ENCODE measurements at places on chromosomes 5 and 9.
A peak's percentile ranks its signal among the peaks of the same experiment; 100 is the strongest.

GRCh38 chr9:1300941-1301340, 250.8 kb downstream of the DMRT2 start:
- DNase-seq, result no peak

- DNase-seq, result no peak
These were observed 571.9 kb upstream of the FTMT start for GRCh38 chr5:121279801-121280200.

GRCh38 chr5:60395712-60396329, 304.1 kb downstream of the DEPDC1B start:
- no peak for DNase-seq

DNA sequence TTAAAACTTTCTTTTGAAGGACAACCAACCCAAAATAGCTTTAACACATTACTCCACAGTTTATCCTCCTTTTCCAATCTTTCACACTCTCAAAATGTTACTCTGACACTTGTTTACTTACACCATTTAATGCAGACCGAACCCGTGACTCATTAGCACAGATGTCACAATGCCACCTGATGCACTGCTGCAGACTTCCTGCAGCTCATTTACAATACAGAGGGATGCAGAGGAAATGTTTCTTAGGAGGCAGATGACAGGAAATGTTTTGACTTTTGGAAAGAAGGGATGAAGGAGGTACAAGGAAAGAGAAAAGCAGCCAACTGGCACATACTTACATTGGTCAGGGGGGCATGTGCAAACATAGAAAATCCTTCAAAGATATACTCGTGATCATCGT, 39.0 kb downstream of the DROSHA start:
- DNase-seq, result no peak

- no peak for DNase-seq
These were observed 53.7 kb downstream of the SYK start for GRCh38 chr9:90855208-90855902.

GRCh38 chr5:78899922-78900362, 85.2 kb downstream of the ARSB start:
- DNase-seq, result no peak

GRCh38 chr5:153043886-153044285, 446.6 kb upstream of the GRIA1 start:
- DNase-seq, result no peak

- DNase-seq, result no peak
These were observed 135.1 kb upstream of the ERCC6L2 start for GRCh38 chr9:95740217-95741004.

- DNase-seq, result peak; percentile 38
These were observed at the start of gene IL6ST for GRCh38 chr5:55994495-55994997. Gene IL6ST, minus strand, starts transcription at chr5:55994963. Its CDS starts 18,685 bp downstream, at chr5:55976278.

DNA sequence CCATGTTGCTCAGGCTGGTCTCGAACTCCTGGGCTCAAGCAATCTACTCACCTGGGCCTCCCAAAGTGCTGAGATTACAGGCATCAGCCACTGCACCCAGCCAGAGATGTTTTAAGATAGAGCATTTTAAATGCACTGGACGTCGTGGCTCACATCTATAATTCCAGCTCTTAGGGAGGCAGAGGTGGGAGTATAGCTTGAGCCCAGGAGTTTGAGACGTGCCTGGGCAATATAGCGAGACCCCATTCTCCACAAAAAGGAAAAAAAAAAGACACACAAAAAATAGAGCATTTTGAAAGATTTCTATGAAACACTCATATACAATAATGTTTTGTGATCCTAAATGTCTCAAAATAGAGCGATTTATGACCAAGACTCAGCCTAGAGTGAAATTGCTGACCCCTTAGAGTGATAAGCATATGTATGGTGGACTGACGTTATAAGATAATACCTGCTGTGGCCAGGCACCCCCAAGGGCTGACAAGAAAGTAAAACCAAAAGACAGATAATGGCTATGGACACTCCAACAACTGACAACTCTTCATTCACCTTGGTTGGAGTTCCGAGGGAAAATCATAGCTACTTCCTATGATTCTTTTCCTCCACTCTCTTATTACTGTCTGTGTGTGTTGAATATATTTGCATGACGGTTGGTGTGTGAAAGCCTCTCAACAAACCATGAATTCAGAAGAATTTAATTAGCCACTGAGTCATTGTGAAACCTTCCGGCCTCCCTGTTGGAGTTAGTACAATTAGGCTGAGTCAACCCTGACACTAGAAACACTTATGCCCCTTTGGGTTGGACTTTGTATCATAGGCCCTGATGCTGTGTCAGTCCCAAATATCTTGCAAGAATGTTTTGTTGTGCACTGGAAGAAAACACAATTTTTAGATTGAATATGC, 526.5 kb upstream of the NUDT12 start:
- DNase-seq, result no peak

DNA sequence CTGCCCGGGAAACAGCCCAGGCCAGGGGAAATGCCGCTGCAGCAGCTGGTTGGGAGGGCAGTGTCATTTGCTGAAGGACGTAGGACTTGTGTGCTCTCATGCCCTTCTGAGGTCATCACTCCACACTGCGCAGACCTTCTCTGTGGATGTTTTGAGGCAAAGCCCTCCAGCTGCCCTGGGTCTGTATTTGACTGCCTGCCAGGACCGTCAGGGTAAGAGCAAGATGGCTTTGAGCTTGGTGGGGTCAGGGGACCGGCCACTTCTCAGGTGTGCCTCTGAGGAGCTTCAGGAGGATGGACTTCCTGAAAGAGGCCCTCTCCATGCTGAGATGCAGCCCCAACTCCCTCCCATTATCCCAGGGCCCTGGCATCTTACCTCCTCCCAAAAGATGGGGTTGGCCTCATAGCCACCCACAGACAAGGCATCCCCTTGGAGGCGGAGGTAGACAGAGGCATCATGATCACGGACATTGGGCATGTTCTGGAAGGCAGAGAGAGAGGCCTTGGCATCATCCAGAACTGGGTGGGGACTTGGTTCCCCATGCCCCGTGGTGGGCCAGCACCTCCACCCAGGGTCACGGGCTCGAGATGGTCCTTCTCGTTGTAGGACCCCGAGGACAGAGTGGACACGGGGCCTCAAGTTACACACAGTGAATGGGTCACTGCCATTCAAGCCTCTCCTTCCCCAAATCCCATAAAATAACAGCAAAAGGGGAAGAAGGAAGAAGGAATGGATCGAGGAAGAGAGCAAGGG, 19.4 kb downstream of the SARDH start:
- DNase-seq, result no peak

DNA sequence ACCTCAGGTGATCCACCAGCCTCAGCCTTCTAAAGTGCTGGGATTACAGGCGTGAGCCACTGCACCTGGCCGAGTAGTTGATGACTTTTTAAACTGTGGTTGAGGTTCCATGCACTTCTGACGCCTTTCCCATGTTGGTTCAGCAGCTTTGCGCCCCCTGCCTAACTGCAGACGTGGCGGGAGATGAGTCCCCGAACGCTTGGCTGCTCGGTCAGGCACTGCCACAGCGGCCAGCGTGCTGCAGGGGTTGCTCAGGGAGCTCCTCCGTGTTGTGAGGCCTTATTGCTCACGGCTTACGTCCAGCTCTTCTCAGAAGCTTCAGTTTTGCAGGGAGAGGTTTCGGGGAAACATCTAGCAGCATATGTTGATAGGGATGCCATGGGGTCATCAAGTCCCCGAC, 35.3 kb downstream of the HABP4 start:
- no peak for DNase-seq

- DNase-seq, result no peak
These were observed 25.7 kb upstream of the KLF9 start for GRCh38 chr9:70439991-70440706.

- DNase-seq, result peak; percentile 63
These were observed 14.0 kb downstream of the TGFBR1 start for GRCh38 chr9:99118782-99119466.

DNA sequence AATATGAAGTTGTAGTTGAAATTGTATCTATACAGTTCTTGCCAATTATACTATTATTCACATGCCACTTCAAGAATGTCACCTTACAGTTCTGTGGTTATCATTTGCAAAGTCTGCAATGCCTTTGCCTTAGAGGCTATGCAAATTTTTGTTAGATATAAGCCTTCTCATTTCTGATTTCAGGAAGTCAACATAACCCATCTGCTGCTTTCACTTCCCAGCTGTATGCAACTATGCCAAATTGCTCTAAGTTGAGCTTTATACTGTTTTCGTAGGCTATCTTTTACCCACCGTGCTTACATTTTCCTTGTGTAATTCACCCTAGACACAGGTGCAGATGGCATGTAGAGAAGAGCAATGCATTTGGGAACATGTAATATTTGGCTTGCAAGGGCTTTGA, 1083.0 kb downstream of the CDH9 start:
- no peak for DNase-seq

GRCh38 chr5:111830333-111830732, 73.3 kb upstream of the NREP start:
- no peak for DNase-seq

DNA sequence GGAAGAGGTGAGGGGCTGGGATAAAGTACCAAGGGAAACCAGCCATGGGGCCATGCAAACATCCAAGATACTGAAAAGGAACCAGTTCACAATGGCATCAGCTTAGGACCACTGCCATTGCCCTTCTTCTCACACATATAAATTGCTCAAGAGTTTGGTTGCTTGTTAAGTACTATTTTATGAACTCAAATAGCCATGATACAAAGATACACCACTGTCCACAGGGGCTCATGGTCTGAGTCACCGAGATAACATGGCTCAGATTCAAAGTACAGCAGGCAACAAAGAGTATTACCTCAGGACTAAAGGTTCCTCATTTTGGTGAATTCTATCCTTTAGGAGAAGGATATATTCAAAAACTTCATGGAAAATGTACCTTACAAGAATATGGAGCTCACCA, 55.6 kb downstream of the FANCC start:
- no peak for DNase-seq

DNA sequence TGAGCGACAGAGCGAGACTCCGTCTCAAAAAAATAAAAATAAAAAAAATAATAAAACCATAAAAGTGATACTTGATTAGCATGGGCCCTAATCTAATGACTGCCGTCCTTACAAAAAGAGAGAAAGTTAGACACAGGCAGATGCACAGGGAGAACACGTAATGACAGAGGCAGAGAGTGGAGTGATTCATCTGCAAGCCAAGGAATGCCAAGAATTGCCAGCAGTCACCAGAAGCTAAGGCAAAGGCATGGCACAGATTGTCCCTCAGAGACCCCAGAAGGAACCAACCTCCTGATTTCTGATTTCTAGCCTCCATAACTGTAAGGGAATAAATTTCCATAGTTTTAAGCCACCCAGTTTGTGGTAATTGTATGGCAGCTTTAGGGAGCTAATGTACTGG, 79.6 kb upstream of the FREM1 start:
- no peak for DNase-seq

GRCh38 chr5:154205441-154206117, 15.0 kb downstream of the GALNT10 start:
- DNase-seq, result no peak

- DNase-seq, result no peak
These were observed 1.1 kb upstream of the CNTFR start for GRCh38 chr9:34590381-34591247.

DNA sequence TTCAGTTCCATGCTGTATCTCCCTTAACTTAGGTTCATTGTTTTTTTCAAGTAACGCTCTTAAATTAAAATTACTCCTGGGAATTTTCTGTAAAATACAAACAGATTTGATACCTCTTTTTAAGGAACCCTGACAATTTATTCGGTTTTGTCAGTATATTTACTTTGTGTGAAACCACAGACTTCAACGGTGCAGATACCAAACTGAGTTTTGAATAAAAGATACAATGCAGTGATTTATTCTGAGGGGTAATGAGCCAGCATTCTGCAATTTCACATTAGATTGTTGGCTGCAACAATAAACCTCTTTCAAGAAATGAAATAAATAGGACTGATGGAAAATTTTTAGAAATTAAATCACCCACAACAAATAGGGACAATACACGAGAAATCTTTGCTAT, 308.6 kb upstream of the EDIL3 start:
- DNase-seq, result no peak

GRCh38 chr5:9451037-9451436, 94.8 kb downstream of the SEMA5A start:
- no peak for DNase-seq

DNA sequence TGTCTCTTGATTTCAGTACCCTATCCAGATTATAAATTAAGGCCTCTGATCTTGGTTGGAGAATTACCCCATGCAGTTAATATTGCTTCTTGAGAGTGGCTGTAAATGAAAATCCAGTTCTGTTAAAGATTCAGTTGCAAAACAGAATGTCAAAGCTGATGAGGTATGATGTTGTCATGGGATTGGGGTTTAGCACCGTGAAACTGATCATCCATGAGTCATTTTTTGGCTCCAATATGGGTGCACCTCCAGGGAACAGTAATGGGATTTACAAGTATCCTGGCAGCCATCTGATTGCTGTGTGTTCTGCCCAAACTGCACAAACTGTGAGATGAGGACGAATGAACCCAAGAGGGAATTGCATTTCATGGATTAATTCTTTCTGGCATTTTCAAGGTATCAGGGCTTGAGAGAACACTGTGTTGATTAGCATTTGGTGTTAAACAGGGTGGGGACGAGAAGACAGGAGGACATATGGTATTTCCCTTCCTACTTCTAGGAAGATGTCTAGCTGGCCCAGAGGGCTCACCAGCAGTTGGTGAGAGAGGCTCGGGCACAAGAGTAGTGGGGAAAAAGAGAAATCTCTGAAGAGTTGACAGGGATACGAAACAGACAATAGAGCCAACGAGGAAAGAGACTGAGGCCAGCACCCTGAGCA, 214.7 kb downstream of the GAS1 start:
- no peak for DNase-seq
